Lower lobe of right lung (tissue), 2 donors: ENCODE measurements at places on chromosomes 16 and 17. TPM values are rescaled to one million over a fixed set of nuclear protein-coding genes. Genes with fewer than 3 reads are reported as not detected.

Gene SCARF1
- total RNA-seq, result 37.4 TPM

- H3K36me3 ChIP-seq, result peaks cover 100% of the 10 kb centered on the region
- H3K27ac ChIP-seq, result no peak overlapping the region
- peaks cover 8% of the 10 kb centered on the region for H3K4me1 ChIP-seq
- no peak for DNase-seq
Observed at GRCh38 chr17:43515656-43516055, 30.5 kb downstream of the ETV4 start.

Gene PRAC1
- not detected for total RNA-seq

Gene NECAB2
- 0.44 TPM for total RNA-seq

DNA sequence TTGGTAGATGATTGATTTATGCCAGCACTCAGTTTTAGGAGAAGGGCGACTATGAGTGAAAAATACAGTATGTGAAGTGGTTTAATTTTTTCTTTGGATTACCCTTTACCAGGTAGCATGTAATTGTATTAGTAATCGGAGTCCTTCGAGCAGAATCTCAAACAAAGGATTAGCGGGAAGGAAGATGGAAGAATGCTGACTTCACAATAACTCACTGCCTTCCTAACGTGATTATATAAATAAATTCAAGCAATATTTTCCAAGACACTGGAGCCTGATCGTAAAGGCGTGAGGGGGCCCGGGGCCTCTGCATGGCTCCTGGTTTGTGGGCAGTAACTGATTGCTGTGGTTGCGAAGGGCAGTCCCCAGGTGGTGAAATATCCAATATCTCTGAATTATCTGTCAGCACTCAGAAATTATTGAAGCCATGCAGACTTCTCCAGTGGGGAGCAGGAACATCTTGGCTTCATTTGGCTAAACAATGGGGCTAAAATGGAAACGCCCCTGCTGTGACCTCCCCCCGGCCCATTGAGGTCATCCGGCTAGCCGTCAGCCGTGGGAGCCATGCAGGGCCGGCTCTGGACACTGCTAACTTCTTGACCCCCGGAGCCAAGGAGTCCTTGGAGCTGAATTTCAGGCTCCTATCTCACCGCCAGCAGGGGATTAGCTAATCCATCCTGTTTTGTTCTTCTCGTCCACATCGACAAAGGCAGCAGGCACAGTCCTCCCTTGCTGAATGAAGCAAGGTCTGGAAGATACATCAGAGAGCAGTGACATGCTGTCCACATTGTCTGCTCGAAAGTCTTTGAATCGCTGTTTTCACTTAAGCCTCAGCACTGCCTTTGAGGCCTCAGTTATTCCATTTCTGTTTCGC is 295.9 kb upstream of the N4BP1 start:
- DNase-seq, result no peak
- no peak overlapping the region for H3K4me3 ChIP-seq
- no peaks in the 10 kb centered on the region for H3K36me3 ChIP-seq
- H3K4me1 ChIP-seq, result no peaks in the 10 kb centered on the region

DNA sequence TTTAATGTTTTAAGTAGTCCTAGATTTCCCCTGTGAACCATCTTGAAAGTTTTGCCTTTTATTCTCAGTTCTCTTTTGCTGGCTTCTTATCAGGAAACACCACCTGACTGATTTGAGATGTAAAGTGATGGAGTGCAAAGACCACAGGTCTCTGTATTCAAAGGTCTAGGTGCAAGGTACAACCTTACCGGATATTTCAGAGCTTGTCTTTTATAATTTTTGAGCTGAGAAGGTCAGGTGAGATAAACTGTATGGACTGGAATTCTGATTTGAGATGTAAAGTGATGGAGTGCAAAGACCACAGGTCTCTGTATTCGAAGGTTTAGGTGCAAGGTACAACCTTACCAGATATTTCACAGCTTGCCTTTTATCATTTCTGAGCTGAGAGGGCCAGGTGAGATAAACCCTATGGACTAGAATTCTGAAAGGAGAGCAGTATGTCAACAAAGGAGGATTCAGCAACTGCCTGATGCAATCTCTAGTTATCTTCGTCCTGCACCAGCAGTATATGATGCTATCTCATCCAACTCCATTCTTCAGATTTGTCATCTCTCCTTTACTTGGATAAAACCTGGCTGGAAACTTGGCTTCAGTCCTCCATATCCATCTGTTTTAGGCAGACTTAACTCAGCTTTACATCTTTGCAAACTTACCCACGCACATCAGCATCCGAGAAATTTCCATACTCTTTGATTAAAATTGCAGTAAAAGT is 64.3 kb downstream of the CENPV start:
- peaks cover 40% of the 10 kb centered on the region for H3K4me1 ChIP-seq
- H3K27me3 ChIP-seq, result no peaks in the 10 kb centered on the region
- H3K36me3 ChIP-seq, result no peaks in the 10 kb centered on the region
- no peak for DNase-seq
- no peak overlapping the region for H3K4me3 ChIP-seq
